ENCODE measurements at places on chromosomes 2 and 18.

GRCh38 chr18:48866028-48866733 is 84.6 kb downstream of the SMAD7 start:
- DNase-seq: peak; percentile 33

DNA sequence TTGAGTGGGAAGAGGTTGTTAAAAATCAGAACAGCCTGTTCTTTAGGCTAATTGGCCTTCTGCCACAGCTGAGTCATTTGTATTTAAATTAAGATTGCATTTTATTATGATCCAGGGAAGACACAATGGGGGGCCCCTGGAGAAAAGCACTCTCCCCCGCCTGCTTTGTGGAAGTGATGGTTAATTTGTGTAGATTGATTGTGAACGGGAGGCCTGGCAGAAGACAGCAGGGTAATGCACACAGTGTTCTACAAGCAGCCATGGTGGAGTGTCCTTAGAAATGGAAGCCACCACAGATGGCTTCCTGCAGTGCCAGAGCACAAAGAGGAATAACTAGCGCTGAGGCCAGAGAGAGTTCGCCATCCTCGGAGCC is 19.6 kb downstream of the RAMP1 start:
- DNase-seq: no peak

DNA sequence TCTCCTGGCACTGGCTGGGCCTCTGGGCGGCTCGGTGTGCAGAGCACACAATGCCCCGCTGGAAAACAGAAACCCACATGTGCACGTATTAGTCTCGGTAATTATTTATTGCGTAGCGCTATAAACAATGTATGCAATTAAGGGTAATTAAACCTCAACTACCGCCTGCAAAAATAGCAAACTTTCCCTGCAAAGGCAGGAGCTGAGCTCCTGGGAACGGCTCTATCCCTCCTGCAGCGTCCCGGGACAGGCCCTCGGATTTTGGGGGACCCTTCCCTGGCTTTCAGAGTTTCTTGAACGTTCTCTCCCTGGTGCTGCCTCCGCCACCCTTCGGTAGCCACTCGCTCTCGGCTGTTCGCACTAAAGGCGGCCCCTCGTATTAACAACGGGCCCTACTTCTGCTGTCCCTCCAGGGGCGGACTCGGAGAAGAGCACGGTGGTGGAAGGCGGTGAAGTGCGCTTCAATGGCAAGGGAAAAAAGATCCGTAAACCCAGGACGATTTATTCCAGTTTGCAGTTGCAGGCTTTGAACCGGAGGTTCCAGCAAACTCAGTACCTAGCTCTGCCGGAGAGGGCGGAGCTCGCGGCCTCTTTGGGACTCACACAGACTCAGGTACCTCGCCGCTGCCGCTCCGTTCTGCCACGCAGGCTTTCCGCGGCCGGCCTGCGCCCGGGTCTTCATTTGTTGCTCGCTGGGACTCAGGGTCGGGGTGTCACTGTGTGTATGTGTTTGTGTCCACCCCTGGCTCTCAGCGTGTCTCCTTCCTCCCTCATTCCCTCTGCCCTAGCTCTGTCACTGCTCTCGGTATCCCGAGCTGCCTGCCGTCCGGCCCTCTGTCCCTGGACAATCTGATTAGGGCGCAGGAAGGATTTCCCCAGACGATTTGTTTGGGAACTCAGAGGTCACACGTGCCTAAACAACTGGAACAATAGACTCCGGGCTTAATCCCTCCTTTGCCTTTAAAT is 1.2 kb downstream of the DLX1 start:
- DNase-seq: no peak

DNA sequence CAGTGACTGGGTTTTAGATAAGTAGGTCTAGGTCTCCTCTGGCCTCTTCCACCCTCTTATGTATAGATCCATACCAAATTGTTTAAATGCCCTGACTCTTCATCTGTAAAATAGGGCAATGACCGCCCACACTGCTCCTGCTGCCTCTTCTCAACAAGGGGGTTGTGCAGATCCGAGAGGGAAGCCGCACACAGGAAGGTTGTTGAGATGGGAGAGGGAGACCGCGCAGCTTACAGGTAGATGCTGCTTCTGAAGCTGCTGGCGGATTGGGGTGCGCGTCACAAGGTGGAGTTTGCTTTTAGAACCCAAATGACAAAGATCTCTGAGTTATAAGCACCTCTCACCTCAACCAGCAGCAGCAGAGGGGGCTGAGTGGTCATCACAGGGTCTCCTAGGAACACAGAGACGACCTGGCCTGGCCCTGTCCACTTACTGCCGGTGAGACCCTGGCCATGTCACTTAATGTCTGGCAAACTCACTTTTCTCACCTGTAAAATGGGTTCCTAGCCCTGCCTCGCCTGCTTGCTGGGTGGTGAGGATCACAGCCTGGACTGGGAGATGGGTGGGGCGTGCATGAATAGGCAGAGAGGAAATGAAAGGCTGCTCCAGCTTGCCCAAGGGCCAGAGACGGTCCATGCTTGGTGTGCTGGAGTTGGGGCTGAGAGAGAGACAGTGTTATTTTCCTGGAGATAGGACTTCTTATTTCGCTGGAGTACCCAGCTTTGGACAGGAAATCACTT is 251.3 kb downstream of the EIPR1 start:
- DNase-seq: no peak

GRCh38 chr2:188475945-188476344 is 184.3 kb downstream of the GULP1 start:
- no peak for DNase-seq

- DNase-seq: no peak
Measured at GRCh38 chr2:27729198-27729597, 42.3 kb upstream of the MRPL33 start.

GRCh38 chr2:68732036-68732932 is 2.3 kb upstream of the ARHGAP25 start:
- no peak for DNase-seq

GRCh38 chr18:31329787-31330438 is 12.0 kb downstream of the DSG1 start:
- DNase-seq: no peak

GRCh38 chr18:21111346-21112139 is at the start of gene ROCK1:
ROCK1 (minus strand) TSS chr18:21111813; CDS start chr18:21110910, 903 bp downstream.
- DNase-seq: peak; percentile 95

GRCh38 chr2:72183016-72183415 is 35.4 kb upstream of the CYP26B1 start:
- DNase-seq: no peak

DNA sequence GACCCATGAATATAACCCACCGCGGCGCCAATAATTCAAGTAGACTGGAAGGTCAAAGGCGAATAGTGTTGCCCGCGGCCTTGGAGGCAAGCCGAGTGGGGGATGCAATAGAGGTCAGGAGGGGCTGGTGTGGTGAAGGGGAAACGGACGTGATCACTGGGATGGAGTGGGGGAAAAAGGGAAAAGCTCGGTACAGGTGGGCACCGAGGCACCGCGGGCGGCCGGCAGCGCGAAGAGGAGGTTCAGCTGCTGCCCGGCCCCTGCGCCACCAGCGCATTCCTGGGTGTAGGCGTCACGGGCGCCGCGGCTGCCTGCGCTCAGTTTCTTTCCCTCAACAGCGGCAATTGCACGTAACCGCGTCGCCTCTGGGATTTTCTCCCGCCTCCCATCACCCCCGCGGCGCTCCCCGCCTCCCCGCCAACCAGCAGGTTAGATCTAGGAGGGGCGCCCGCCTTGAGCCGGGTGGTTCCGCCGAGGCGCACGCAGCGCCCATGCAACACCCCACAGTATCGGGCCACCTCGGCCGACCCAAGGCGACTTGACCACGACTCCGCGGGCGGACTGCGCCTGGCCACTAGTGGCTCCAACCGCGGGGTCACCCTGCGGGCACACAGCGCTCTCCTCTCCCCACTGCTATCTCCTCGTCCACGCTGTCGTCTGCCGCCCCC is 1.5 kb downstream of the RND3 start:
- DNase-seq: no peak

DNA sequence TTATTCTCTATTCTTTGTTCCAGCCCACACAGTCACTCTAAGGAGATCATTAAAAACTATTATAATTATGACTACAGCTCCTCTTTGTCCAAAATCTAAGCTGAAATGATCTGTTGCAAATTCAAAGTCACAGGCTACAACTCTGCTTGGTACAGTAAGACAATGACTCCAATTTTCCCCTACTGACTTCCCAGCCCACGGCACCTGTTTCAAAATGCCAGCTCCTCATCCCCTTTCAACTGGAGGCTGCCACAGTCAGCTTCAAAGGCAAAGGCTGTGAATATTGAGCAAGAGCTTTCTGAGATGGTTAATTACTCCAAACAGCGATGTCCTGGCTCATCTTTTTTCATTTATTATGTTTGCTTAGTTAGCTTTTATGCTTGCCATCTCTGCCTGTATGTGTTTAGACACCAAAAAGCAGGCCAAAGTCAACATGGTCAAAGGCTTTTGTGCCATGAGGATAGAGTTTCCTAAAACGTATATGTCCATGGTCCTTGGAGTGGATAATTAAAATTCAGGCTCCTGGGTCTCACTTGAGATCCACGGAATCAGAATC is 141.1 kb downstream of the DOCK10 start:
- DNase-seq: no peak

DNA sequence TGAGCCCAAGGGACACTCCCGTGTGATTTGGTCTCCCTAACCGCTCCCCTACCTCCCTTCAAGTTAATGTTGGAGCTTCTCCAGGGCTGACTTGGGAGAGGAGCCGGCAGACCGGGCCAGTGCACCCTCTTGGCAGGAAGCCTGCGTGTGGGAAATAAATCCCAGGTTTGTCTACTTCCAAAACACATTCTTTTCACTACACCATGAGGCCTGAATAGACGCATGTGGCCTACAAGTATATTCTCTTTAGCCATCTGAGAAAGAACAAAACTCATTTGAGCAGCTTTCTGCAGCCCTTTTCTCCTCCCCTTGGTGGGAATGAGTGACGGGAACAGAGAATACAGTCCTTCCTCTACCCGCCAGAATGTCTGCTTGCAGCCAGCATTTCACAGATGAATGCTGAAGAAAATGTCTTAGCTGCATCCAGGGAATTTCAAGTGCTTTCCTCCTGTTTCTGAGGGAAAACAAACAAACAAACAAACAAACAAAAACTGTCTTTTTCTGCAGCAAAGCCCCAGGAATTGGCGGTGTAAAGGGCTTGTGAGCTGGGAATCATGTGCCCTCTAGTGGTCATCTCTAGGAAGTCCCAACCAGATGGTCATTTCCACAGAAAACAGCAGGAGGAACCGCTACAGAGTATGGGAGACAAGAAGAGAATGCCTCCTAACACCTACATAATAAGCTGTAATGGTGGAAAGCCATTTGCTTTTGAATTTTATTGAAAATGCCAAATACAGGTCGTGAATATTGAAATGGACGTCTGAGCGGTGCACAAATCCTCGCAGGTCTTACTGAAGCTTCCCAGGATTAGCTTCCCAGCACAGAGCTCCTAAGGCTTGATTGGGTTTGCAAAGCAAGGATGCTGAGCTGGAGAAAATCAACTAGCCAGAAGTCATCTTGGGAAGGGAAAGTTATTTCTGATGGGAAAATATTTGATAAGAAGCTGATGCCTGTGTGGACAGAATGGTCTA is 41.2 kb upstream of the DAPL1 start:
- DNase-seq: peak; percentile 73

DNA sequence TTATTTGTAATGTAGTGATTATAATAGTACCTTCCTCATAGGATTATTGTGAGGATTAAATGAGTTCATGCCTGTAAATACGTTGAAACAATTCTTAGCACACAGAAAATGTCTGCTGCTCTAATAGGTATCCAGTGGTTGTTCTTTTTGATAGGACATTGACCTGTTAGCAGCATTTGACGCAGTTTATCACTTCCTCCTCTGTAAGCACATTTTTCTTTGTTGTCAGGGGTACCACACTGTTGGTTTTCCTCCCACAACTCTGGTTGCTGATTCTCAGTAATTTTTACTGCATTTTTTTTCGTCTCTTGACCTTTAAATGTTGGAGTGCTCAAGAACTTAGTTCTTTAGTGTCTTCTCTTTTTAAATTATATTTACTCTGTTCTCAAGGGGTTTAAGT is 15.4 kb downstream of the PPM1B start:
- DNase-seq: no peak

GRCh38 chr18:55185391-55185790 is 226.1 kb upstream of the CCDC68 start:
- no peak for DNase-seq

DNA sequence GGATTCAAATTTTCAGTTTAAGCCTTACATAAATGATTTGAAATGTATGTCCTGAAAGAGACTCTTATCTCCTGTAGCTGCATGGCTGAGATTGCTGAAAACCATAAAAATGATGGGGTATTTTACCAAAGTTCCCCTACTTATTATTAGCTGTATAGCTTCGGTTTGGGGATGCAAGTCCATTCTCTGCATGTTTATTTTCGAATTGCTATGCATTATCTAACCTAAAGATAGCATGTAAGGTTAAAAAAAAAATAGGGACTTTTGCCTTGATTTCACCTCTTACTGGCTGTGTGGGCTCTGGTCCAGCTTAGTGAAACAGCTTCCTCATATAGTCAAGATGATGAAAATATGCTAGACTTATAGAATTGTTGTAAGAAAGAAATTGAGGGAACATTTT is 14.0 kb upstream of the ACOXL start:
- DNase-seq: no peak

- DNase-seq: no peak
Measured at GRCh38 chr2:206000776-206001175, 85.2 kb downstream of the INO80D start.

- no peak for DNase-seq
Measured at GRCh38 chr18:51523671-51524070, 326.2 kb upstream of the MEX3C start.

DNA sequence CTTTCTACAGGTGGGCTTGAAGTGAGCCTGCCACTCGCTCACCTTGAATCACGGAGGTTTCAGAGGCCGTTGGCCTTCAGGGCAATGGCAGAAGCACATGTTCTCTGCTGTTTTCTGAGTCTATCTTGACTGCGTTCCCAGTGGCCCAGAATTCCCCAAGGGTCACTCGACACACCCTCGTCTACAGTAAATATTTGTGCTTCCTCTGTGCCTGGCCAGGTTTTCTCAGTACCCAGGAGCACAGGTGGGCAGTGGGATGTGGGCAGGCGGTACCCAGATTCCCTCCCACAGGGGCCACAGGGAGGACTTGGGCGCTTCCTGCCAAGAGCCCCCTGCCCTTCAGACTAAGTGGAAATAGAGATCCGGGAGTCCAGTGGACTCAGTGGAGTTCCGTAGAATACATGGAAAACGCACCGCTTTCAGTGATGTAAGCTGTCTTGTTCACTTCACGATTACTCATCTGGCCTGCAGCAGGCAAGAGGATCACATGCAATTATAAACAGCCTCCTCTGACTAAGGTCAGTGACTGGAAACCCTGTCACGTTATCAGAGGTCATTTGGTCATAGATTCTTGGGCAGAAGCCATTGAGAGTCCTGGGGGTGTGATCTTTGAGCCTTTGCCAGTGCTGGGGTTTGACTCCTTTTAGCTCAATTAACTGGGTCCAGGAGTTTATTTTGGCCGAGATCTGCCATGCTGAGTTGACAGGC is 179.8 kb downstream of the NEDD4L start:
- DNase-seq: peak; percentile 97

- DNase-seq: no peak
Measured at GRCh38 chr2:238706163-238706562, 141.7 kb upstream of the TWIST2 start.

- no peak for DNase-seq
Measured at GRCh38 chr2:219368690-219369191, 19.0 kb downstream of the DNPEP start.

GRCh38 chr2:220046507-220046906 is 419.1 kb downstream of the SLC4A3 start:
- no peak for DNase-seq

GRCh38 chr2:195515551-195515950 is 141.5 kb upstream of the SLC39A10 start:
- DNase-seq: no peak
